ENCODE measurements at places on chromosomes 3 and 15.

DNA sequence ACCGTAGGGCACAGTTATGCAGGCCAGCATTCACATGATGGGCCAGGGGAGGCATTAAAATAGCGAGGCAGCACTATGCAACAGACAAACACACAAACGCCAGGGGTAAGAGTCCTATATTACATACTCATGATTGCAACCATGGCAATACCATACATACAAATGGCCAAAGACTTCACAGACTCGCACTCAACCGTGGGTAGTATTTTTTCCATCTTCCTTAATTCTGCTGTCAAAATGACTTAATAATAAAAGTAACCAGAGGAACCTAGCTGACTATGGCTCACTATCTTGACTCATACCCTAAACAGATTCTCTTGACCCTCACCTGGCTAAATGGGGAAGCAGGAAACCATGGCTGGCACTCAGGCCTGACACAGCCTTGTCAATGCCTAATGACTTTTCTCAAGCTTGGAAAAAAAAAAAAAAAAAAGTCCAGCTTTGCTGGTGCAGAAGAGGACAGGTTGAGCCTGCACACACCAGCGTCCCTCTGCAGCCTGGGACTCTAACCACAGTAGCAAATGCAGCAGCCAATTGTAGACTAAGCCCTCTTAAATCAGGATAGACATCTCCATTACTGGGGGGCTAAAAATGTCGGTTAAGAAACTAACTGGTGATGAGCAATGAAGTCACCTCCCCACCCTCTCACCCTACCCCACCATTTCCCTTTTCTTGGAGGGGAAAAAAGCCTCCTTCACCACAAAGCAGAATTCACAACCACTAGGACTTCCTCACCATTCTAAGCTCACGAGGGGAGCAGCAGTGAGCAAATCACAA is 23.1 kb downstream of the CCDC12 start:
- DNase-seq, result no peak

GRCh38 chr3:58555203-58555602 is 18.2 kb upstream of the ACOX2 start:
- DNase-seq, result no peak

GRCh38 chr3:11626084-11626463 is 17.6 kb downstream of the VGLL4 start:
- DNase-seq, result no peak

GRCh38 chr3:134797057-134797740 is 2.1 kb downstream of the EPHB1 start:
- no peak for DNase-seq
